Stimulated activated CD4-positive, alpha-beta T cell treated with anti-CD3 and anti-CD28 coated beads, Interleukin-15, amount 100 ng/mL, for 1 hour (primary cell): ENCODE measurements at places on chromosomes 7 and 10.

GRCh38 chr7:27186668-27187474 lies 1.8 kb upstream of the HOXA11 start:
- no peak for DNase-seq

GRCh38 chr10:79454259-79454658 lies 8.8 kb upstream of the ZCCHC24 start:
- no peak for DNase-seq

DNA sequence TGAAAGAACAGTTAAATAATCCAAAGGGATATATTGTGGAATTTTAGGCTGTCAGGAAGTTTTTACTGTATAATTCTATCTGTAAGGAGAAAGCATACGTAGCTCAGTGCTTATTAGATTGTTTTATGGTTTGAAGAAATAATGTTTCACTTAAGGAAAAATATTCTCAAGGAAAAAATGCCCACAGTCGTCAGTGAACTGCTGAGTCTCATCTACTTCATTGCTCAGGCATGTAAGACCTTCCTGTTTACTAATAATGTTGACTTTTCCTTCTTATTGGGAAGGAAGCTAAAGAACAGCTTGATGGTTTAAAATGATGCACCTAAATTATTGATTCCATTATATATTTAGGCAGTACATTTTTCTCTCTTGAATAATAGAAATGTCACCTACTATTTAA lies 304.2 kb downstream of the SDK1 start:
- no peak for DNase-seq

DNA sequence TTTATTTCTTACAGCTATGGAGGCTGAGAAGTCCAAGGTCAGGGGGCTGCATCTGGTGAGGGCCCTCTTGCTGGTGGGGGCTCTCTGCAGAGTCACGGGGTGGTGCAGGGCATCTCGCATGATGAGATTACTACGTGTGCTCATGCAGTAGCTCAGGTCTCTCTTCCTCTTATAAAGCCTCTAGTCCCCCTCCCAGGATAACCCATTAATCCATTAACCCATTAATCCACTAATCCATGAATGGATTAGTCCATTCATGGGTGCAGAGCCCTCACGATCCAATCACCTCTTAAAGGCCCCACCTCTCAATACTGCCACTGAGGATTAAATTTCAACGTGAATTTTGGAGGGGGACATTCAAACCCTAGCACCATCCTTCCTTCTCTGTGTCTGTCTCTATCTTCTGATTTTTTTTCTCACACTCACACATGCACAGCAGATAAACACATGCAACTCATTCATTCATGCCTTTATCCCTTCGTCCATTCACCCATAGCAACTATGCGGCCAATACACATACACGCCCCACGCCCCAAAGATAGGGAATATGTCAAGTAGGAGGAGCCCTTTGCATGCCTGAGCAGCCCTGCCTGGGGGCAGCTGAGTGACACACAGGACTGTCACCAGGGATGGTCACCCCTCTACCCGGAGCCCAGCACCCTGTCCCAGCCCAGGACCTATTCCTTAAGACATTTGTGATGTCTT lies 86.5 kb downstream of the C10orf105 start:
- DNase-seq, result no peak

GRCh38 chr10:132876131-132876860 lies 66.1 kb downstream of the CFAP46 start:
- DNase-seq, result no peak

GRCh38 chr10:120735773-120736371 lies 115.3 kb upstream of the WDR11 start:
- DNase-seq, result no peak

- DNase-seq, result no peak
Measured at GRCh38 chr7:101932083-101932482, 114.7 kb downstream of the CUX1 start.

DNA sequence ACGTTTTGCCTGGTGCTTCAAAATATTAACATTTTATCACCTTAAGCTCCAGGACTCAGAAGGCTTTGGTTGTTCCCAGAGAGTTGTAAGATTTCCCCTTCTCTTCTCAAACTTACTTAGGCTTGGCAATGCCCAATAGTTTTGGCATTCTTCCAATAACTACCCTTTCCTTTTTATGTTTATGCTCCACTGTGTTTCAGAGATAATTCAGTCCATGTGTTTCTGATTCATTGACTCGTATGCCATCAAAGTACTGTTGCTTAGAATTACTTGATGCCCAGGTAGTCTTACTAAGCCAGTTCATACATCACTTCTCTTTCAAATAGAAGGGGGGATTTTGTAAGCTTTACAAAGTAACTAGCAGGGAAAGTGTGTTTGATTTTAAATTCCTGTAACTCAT lies 66.6 kb downstream of the AGMO start:
- DNase-seq, result no peak

DNA sequence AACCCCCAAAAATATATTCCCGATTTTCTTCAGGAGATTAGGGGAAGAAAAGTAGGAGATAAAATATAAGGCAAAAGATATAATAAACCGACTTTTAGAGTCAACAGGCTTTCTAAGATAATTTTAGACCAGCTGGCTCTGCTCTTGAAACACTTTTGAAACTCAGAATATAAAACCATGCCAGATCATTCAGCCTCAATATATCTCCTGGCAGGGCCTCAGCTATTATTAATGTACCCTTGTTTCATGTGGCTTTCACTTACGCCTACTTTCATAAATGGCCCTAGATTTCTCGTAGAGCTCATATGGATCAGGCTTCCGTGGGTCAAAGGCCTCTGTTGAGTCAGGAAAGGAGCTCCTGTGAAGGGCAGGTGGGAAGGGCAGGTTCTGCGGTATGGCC lies 396.0 kb downstream of the PHTF2 start:
- no peak for DNase-seq

DNA sequence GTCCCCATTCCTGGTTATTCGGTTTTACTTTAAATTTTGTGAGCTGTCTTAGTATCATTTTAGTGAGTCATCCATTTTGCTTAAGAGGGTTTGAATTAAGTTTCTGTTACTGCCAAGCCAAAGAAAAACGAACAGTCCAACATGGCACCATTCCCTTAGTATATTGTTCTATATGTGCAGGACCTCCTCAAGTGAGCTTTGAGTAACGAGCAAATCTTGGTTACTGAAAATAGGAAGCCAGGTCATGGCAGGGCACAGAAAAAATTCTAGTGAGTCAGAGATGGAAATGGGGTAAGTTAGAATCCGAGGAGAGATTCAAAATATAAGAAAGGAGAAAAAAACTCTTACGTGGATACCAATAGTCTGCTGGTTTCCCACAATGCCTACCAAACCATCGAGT lies 292.9 kb downstream of the BAMBI start:
- no peak for DNase-seq

GRCh38 chr10:128570319-128570995 lies 444.2 kb upstream of the MKI67 start:
- DNase-seq, result no peak

DNA sequence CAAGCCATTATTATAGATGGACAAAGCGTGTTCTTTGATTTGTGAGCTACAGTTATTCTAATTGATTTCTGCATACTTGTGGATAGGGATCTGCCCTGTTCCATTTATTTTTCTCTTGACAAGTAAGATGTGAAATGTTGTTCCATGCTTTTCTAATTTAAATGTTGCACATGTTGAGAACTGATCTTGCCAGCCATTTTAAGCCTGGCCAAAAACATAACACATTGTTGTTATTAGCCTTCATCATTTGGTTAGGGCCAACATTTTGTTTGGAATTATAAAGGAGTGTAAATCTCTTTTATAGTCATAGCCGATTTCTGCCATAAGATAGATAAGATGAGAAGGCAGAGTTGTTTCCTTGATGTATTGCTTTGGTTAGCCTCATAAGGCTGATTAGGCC lies 117.0 kb downstream of the WNT2 start:
- DNase-seq, result no peak

GRCh38 chr7:80147543-80148391 lies 13.1 kb downstream of the GNAI1 start:
- DNase-seq, result no peak

- DNase-seq, result no peak
Measured at GRCh38 chr10:132443983-132444876, 47.2 kb downstream of the PWWP2B start.

DNA sequence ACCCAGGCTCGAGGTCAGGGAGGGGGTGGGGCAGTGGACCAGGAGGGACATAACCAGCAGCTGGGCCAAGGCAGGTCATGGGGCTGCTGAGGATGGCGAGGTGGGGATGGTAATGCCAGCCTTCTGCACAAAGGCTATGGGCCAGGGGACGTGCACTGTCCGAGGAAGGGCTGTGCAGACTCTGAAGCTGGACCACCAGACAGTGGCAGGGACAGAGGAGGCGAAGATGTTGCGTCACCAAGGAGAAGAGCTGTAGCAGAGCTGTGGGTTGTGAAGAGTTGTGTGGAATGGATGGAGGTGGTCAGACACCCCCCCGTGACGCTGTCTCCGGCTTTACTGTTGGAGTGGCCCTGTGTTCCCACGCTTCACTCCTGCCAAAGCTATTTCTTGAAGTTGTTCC lies 1.8 kb downstream of the CLEC2L start:
- no peak for DNase-seq

DNA sequence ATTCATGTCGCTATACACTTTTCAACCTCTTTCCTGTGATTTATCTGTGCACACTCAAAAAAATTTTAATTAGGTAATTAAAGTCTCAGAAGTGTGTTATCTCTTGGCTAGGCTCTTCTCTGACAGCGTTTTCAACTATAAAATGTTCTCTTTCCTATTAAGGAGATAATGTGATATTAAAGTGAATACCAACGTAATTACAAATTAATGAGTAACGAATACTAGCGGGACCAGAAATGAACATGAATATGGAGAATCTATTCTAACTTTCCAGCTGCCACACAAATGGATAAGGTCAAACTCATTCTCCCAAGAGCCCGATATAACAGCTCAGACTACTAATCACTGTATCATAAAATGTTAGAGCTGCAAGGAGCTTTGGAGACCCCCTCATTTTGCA lies 12.0 kb downstream of the COL1A2 start:
- no peak for DNase-seq

GRCh38 chr10:52778511-52779392 lies 6.2 kb upstream of the MBL2 start:
- no peak for DNase-seq

GRCh38 chr10:110169586-110169985 lies 37.8 kb upstream of the MXI1 start:
- DNase-seq, result no peak

GRCh38 chr7:135827391-135827790 lies 78.8 kb upstream of the FAM180A start:
- no peak for DNase-seq

DNA sequence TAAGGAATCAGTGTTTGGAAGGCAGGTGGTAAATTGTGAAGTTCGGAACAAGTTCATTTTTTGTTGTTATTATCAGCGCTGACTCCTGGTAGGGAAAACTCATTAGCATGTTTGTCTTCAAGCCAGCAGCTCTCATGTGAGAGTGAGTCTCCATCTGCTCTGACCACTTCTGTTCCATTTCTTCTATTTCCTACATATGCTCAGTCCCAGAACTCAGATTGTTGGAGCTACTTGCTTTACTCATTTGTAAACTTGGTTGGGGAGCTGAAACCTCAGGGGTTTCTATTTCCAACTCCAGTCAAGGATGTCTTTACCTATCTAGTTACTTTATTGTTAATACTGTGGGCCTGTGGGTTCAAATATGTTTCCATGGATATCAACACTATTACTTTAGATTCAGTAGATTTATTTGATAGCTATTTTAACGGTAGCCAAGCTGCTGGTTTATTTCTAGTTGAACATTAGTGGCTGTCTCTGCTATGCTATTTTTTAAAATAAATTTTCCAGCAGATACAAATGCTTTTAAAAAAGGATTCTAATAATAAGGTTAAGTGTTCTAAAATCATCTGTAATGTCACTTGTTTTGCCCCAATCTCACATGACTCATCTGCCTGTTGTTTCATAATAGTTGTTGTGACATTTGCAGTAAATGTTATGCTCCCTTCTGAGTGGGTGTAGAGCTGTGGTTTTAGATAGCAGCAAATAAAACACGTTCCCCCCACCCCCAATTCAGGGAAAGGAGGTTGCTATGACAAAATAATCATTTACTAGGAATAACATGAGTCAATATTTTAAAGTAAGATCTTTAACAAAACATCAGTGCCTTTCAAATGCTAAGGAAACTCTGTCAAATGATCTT lies 143.3 kb downstream of the HDAC9 start:
- DNase-seq, result no peak

DNA sequence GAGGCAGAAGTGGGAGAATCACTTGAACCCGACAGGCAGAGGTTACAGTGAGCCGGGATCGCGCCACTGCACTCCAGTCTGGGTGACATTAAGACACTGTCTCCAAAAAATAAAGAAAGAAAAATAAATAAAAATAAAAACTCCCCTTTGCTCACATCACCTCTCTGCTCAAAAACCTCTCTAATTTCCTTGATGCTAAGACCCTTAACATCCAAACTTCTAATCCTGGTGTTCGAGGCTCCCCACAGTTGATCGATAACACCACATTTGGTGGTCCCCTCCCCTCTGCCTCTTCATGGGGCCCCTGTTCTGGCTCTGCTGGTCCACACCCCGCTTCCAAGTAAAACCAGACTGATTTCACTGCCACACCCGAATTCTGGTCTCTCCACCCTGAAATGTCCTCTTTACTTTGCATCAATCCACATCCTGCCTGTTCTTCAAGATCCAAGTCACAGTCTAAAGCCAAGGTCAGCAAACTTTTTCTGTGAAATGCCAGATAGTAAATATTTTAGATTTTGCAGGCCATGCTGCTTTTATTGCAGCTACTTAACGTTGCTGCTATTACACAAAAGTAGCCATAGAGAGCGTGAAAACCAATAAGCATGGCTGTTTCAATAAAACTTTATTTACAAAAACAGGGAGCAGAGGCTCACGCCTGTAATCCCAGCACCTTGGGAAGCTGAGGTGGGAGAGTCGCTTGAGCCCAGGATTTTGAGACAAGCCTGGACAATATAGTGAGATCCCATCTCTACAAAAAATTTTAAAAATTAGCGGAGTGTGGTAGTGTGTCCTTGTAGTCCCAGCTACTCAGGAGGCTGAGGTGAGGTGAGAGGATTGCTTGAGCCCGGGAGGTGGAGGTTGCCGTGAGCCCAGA lies 11.8 kb downstream of the MOSPD3 start:
- DNase-seq, result no peak

DNA sequence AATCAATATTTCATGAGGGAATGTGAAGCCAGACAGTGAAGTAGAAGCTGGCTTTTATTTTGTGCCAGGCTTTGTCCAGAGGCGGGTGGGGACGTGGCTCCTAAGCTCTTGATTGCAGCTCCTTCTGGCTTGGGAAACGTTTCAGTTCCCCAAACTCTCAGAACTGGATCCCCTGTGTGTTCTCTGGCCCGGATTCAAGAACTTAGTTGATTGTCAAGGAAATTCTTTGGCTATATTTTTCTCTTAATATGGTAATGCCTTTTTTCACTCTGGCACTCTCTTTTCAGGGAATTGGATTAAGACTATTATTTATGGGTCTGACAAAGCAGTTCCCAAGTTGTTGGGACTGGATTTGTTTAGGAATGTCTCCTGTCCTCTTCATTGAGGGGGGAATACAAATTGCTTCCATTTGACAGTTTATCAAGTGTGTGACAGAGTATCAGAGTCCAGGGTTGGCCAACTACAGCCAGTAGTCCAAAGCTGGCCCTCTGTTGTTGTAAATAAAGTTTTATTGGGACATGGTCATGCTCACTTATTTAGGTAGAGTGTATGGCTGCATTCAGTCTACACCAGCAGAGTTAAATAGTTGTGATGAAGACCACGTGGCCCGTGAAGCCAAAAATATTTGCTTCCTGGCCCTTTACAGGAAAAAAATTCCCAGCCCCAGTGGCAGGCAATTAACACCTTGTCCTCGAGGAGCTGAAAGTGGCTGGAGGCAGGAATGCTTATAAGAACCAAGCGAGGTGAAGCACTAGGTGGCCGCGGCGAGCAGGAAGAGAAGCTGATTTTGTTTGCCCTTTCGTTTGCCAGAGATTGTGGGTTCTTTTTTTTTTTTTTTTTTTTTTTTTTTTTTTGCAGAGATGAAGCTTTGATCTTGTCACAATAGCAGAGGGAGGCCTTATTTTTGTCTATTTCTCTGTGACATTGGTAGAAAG lies 34.3 kb downstream of the HTRA1 start:
- no peak for DNase-seq
